ENCODE measurements at places on chromosomes 7 and 10.

- DNase-seq, result no peak
These were observed 3.6 kb downstream of the PRSS37 start for GRCh38 chr7:141837683-141838082.

DNA sequence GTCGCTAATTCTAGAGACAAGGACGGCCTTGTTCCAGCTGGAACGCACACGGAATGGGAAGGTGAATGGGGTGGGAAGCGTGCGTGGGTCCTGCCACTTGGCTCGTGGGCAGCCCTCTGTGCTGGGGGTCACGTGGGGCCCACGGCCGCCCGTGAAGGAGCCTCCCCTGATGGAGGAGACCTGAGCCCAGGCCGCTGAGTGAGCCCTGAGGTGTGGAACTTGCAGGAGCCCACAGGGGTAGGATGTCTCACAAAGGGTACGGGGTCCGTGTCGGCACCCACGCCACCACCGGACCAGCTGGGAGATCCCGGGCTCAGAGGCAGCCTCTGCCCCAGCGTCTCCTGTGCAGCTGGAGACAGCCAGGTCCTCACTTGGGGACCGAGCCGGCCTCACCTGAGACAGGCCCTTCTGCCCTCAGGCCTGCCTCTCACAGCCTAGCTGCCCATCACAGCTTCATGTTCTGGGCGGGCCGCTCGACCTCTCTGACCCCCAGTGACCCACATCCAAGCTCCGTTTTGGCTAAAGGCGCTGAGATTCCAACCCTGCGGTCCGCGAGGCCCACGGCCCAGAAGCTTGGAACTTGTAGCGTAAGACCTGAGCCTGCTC, 84.8 kb downstream of the FOXL3 start:
- DNase-seq, result no peak

DNA sequence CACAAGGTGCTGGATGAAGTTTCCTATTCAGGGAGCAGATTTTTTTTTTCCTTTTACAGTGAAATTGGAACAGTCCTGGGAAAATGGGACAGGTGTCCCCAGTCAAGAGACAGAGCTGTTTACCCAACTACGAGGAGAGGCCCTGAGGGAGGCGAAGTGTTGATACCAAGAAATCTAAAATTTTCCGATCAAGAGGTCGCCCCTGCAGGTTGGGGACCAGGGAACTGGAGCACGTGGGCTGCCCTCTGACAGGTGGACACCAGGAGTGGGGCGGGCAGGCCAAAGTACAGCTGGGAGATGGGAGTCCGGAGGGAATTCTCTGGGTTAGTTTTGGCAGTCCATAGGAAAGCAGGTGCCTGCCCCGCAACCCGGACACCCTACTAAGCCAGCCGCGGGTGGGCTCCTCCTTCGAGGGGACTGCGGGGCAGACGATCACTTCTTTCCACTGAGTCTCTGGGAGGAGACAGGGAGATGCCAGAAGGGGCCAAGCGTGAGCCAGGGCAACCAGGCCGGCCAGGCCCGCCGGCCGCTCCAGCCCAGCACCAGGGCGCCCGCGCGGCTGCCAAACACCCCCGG, 965 bp upstream of the CAMK1D start:
- no peak for DNase-seq

DNA sequence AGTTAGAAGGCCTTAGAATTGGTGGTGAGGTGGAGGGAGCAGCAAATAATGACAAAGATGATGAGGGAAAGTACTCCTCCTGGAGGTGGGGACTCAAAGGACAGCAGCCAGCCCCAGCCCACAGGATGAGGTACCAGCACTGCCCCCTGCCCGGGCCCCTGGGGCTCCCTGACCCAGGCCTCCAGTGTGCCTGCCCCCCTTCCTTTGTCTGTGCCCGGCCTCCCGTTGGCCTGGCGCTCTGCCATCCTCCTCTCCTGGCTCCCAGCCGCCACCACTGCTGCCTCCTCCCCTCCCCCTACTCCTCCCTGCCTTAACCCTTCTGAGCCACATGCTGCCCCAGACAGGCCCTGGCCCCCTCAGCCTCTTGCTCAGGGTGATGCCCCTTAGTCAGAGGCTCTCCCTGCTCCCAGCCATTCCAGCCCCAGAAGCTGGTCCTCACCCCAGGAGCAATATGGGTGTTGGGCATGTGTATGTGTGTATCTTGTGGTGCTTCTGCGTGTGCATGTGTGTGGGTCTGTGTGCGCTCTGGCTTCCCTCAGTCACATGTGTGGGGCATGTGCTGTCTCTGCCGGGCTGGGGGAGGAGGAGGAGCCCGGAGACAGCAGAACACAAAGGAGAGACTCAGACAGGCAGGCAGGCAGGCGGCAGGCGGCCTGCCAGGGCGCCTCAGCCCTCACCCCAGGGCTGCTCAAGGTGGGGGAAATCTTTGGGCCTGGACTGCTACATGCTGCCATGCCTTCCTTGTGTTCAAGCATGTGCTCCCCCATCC, 2.6 kb downstream of the LDB1 start:
- peak; percentile 91 for DNase-seq

- DNase-seq, result no peak
These were observed 343.7 kb upstream of the GALNT17 start for GRCh38 chr7:70788276-70788675.

GRCh38 chr10:102413053-102413705, 5.4 kb downstream of the PSD start:
- peak; percentile 45 for DNase-seq
